Cortex of kidney (tissue), 1 donor: ENCODE measurements at places on chromosomes 2 and 18.

GRCh38 chr2:114661971-114662939, 219.8 kb downstream of the DPP10 start:
- no peak for DNase-seq

DNA sequence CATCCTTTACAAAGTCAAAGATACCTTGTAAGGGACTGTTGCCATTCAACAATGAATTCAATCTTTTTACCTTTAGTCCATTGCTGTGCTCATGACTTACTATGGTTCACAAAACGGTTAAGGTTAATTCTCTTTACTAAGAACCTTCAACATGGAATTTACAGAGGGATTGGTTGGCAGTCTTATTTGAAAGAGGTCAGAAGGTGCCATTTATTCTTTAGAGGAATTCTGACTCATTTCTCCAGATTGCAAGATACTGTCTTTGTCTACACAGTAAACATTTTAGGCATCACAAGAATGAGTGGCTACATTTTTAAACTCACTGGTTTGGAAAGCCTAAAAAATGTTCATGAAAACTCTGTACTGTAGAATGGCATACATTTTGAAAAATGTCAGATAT, 17.4 kb downstream of the KCNH7 start:
- no peak for DNase-seq

GRCh38 chr2:10140841-10141610, 18.5 kb downstream of the RRM2 start:
- DNase-seq = no peak

DNA sequence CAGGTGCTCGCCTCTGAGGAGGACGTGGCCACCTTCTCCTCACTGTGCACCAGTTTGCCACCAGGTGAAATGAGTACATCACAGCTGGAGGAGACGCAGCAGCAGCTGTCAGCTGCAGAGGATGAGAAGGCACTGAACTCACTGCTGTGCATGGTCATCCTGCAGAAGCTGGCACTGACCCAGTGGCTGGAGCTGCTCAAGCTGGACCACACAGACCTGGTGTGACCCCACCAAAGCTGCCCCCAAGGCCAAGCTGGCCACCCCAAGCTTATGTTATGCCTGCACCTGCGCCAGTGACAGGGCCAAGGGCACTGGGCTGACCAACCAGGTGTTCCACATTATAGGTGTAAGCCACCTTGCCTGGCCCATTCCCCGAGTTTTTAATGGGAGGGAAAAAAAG, 19.3 kb downstream of the CLK1 start:
- DNase-seq = no peak

DNA sequence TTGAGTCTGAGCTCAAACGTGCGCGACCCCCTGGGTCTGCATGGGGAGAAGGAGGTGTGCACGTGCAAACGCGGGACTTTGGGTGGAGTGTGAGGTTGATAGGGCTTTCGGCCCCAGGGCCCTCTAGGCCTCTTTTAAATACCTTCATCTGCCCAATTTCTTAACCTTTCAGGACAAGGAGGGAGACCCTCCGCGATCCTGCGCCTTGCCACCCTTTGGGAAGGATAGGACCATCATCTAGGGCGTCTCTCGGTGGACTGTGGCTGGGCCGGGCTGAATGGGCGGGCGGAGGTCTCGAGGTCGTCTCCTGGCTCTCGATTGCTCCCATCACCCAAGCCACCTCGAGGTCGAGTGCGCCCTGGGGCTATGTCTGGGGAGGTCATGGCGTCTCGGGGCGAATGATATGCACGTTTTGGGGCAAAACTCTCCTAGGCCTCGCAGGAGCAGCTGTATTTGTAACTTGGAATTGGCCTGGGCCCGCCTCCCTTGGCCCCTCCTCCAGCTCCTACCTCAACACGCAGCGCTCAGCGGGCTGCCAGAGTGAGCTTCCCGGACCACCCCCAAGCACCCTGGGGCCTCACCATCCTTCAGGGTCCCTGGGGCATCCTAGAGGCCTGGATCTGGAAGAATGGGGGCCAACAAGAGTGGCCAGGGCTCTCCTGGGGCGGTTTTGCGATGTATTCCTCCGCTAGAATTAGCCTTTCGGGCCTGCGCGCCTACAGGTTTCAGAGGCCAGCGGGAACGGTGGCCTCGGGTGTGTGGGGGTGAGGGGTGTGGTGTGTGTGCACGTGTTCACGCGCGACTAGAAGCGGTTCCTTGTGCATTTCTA, 8.7 kb upstream of the SIX3 start:
- DNase-seq = no peak

- DNase-seq = no peak
Measured at GRCh38 chr2:68125821-68126220, 31.9 kb upstream of the PNO1 start.
